ENCODE measurements at places on chromosomes 11 and 22. TPM values are rescaled to one million over a fixed set of nuclear protein-coding genes. Genes with fewer than 3 reads are reported as not detected.

GRCh38 chr11:414318-414857 is 411 bp downstream of the SIGIRR start:
- no peak for DNase-seq

EFCAB6 gene
- polyA plus RNA-seq, result 5.1 TPM

DNA sequence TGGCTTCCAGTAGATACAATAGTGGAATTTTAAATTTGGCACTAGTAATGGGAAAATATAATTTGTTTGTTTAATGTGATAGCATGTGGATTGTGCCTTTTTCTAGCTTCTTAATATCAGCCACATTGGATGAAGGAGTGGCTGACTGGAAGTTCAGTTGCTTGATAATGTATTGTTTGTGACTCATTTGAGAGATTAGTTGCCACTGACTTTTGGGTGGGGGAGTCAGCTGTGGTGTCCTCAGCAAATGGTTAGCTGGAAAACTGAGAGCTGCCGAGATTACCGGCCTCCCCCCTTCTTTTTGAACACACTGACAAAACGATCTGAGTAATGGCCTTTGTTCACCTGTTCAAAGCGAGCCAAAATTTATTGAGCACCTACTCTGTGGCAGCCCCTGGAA is 5.5 kb downstream of the JAM3 start:
- no peak for DNase-seq

PRRG4 gene
- 5.5 TPM for polyA plus RNA-seq

- DNase-seq, result no peak
These were observed 669 bp downstream of the CDC42EP2 start for GRCh38 chr11:65315204-65315865.

MMP8 gene
- 0.06 TPM for polyA plus RNA-seq

SLC5A1 gene
- polyA plus RNA-seq, result 1.2 TPM
